Stimulated activated CD4-positive, alpha-beta T cell treated with anti-CD3 and anti-CD28 coated beads, TNF-alpha, amount 100 ng/mL, for 1 hour (primary cell): ENCODE measurements at places on chromosomes 3 and 15.

- DNase-seq: no peak
Observed at GRCh38 chr15:45100884-45101625, 12.9 kb downstream of the DUOX2 start.

DNA sequence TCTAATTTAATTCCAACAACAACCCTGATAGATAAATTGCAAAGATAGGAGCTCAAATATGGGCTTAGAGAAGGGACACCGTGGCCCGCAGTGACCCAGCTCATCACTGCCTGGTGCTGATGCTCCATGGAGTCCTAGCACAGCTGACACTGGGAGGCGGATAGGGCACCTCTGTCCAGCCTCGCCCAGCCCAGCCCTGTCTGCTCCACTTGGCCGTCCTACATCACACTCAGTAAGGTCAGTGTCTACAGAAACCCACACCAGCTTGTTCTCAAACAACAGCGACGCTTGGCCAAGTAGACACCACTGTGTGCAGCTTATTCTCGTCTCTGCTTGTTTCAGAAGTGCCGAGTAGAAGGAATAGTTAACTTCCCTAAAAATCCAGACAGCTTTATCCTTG is 33.9 kb downstream of the GABRB3 start:
- no peak for DNase-seq

DNA sequence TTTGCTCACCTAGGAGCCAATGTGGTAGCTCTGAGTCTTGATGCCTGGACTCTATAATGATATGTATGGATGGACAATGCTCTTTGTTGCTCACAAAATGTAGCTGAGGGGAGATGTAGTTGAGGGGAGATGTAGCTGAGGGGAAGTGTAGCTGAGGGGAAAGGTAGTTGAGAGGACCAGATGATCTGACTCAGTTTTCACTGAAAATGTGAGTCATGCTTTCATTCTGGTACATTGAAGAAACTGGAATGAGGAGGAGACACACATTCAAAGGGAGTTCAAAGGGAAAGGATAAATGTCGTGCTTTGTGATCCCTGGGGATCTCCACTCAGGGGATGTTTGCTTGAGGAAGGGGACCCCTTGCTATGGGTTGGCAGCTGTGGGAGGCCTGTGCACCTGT is 302.9 kb upstream of the TRIM42 start:
- no peak for DNase-seq

DNA sequence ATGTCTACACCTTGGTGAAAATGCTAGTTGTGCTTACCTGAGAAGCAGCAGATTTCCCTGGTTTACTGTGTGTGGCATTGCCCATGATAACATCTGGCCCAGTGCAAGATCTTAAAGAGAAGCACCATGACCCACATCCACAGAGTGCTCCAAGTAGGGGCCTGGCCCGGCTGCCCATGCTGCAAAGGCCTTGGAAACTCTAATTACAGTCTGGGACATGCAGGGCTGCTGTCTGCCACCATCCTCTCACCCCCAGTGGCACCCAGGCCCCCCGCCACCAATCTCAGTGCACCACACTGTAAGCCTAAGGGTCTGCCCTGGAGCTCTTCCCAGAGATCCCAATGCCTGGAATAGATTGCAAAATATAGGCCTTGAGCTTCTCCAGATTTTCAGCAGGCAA is 132.6 kb downstream of the CHDH start:
- DNase-seq: no peak

GRCh38 chr3:4709341-4709740 is 216.2 kb downstream of the ITPR1 start:
- no peak for DNase-seq

DNA sequence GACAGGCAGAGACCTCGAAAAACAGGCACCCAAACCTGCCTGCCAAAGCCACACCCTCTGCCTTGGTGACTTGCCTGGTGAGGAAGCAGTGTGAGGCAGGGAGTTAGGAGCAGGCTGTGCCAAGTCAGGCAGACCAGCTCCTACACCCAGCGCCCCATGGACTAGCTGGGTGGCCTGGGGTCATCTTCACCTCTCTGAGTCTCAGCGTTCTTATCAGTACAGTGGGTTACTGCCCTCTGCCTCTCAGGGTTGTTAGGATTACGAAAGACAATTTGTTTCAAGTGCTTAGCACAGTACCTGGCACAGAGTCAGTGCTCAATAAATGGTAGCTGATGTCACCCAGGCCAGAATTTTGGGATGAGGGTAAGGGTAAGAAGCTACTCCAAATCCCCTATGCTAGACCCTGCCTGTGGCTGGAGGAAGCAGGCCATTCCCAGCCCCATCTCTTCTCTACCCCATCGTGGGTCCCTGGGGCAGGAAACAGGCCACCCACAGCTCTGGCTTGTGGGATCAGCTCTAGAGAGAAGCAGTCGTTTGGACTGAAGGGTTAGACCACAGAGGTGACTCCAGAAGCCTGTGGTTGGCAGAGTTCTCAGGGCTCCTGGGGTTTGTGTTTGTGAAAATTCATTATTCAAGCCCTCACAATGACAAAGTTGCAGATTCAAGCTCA is 10.1 kb downstream of the SLC51B start:
- no peak for DNase-seq

DNA sequence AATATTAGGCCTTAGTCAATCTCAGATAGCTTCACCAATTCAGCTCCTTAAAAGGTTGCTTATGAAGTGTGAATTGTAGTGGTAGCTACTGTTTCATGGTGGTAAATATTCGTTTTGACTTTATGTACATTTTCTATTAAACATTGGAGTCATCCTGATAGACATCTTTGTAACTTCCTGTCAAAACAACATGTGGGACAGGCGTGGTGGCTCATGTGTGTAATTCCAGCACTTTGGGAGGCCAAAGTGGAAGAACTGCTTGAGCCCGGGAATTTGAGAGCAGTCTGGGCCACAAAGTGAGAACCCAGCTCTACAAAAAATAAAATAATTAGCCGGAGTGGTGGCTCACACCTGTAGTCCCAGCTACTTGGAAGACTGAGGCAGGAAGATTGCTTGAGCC is 2.0 kb upstream of the TRIM59 start:
- DNase-seq: no peak

DNA sequence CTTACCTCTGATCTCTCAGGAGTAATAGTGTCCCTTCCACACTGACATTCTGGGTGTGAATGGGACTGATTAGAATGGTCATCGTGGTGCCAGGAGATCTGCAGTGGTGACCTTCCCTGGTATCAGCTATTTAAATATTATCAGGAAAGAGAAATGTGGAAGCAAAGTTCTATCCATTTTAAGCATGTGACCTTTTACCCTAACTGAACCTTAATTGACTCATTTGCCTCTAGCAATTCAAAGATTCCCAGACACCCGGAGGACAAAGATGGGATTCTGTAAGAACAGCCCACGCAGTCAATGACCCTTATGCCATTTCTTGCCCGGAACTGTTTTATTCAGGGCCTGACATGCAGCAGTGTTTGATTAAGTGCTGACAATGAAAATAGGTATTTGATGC is 10.3 kb downstream of the LIPC start:
- DNase-seq: no peak

- no peak for DNase-seq
Observed at GRCh38 chr3:106710596-106710995, 666.6 kb upstream of the CCDC54 start.

GRCh38 chr3:151075869-151076562 is 9.4 kb upstream of the MED12L start:
- DNase-seq: no peak

- DNase-seq: no peak
Observed at GRCh38 chr15:78174401-78174800, 25.2 kb downstream of the IDH3A start.

GRCh38 chr15:37098468-37099318 is 1.7 kb downstream of the MEIS2 start:
- DNase-seq: no peak

GRCh38 chr3:11642431-11643191 is 1.1 kb downstream of the VGLL4 start:
- DNase-seq: peak; percentile 17

- no peak for DNase-seq
Observed at GRCh38 chr3:127590282-127590592, 296 bp downstream of the TPRA1 start.

GRCh38 chr15:69456208-69457166 is 3.9 kb downstream of the RPLP1 start:
- DNase-seq: no peak

- no peak for DNase-seq
Observed at GRCh38 chr15:99076555-99077308, 28.1 kb upstream of the SYNM start.
